Choroid plexus epithelial cell (primary cell): ENCODE measurements at places on chromosomes 12 and 14.
A peak's percentile ranks its signal among the peaks of the same experiment; 100 is the strongest.

DNA sequence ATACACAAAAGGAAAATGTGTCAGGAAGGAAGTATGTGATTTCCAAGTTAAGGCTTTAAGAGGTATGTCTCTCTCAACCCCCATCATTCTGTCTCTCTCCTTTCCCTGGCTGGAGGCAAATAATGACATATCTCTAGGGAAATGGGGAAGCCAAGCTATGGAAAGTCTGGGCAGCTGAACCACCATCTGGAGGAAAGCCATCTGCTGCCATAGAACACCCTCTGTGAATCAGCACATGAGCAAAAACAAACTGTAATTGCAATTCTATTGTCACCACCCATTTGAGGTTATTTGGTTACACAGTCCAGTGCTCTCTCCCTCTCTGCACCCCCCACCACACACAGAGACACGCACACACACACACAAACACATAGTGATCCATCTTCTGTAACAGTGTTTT is 766.2 kb downstream of the FLRT2 start:
- DNase-seq: peak; percentile 1

DNA sequence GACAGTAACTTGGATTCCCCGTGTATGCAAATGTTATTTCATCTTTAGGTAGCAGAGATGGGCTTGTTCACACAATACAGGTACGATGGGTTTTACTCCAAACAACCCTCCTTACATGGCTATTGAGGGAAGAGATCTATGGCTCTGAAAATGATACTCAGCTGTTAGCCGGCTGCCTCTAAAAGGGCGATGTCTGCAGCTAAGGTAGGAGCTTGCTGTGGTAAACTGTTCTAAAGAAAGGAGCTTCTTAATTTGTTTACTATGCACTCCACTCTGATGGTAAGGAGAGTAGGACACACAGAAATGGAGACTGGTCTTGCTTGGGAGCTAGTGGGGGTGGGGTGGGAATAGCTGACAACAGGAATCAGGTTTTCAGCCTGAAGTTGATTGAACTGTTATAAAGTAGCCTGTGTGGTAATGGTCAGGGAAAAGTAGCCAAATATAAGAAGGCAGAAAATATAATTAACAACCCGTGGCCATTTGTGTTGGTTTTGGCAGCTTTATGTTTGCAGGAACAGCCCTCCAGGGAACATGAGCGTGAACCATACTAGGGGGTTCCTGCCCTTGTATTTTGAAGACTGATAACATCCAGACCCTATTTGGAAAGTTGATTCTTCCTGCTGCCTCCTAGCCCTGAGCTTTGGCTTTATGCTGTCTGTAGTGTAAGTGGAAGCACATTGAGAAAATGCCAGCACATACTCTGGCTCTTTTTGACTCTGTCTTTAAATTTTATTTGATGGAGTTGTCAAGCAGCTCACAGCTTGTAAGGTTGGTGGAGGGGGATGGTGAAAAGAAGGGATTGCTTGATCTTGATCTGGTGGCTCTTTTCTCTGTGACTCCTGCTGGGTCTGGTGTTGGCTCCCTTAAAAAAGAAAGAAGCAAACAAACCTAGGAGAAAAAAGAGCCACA is 929.8 kb downstream of the DIO2 start:
- DNase-seq: peak; percentile 37

DNA sequence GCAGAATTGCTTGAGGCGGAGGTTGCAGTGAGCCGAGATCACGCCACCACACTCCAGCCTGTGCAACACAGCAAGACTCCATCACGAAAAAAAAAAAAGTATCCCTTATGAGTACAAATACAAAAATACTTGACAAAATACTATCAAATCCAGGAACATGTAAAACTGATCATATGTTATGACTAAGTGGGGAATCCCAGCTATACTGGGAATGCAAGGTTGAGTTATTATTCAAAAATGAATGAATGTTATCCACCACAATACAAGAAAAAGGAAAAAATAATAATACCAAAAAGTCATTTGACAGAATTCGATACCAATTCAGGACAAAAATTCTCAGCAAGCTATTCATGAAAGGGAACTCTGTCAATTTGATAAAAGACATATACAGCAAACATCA is 32.6 kb downstream of the MOK start:
- peak; percentile 76 for DNase-seq

DNA sequence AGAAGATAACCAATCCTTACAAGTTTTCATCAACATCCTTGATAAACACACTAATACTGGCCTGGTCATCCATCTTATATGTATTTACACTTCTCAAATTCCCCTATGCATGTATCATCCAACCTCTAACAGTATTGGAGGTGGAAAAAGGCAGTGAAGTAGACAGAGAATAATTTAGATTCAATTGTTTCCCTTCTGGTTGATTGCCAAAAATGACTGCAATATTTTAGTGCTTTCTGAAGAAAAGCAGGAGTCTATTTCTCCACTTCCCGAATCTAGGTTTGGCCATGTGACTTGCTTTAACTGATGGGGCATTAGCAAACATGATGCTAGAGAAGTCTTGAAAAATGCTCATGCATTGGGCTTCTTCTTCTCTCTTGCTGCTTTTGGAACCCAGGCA is 78.3 kb upstream of the METAP2 start:
- DNase-seq: no peak

DNA sequence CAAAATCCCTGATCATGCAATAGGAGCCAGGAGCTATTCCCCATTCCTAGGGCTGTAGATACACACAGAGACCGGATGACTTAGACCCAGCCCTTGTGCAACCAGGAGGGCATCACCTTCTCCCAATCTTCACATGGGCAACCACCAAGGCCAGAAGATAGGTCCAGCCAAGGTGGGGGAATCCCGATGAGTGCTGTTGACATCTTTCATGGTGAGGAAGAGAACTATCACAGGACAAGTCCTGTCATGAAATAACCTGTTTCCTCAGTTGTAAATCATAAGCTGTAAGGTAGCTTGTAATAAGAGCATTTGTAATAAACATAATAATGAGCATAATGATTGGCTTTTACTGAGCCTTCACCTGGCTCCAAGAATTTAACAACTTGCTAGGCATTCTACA is 89.5 kb downstream of the GCH1 start:
- no peak for DNase-seq

GRCh38 chr14:65949711-65950516 is 536.3 kb upstream of the CCDC196 start:
- peak; percentile 47 for DNase-seq

GRCh38 chr12:93106910-93107309 is 177.8 kb upstream of the EEA1 start:
- DNase-seq: no peak

DNA sequence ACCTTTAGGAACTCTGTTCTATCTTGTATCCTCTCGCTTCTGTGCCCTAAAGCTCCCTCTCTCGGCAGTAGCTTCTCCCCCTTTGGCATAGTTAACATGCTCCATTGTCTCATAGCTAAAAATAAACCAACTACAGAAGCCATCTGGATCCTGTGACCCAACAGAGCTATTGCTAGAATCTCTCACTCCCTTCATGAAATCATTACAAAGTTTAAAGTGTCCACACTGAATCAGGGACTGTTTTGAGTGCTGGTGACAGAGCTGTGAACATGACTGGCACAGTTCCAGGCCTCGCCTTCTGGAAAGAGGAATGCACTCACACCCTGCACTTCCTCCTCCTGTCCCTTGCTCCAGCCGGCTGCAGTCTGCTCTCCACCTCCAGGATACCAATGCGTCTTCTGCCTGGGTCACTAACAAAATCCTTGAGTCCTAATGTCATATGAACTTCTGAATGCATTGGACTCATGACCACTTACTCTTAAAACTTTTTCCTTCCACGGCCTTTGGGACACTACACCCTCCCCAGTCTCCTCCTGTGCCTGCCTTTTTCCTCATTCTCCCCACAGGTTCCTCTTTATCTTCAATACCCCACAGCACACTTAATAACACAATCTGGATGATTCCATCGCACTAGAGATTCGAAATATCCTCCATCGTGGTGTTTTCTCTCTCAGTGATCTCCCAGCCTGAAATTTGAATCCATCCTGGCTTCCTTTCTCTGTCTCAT is 13.2 kb downstream of the PLBD1 start:
- no peak for DNase-seq

DNA sequence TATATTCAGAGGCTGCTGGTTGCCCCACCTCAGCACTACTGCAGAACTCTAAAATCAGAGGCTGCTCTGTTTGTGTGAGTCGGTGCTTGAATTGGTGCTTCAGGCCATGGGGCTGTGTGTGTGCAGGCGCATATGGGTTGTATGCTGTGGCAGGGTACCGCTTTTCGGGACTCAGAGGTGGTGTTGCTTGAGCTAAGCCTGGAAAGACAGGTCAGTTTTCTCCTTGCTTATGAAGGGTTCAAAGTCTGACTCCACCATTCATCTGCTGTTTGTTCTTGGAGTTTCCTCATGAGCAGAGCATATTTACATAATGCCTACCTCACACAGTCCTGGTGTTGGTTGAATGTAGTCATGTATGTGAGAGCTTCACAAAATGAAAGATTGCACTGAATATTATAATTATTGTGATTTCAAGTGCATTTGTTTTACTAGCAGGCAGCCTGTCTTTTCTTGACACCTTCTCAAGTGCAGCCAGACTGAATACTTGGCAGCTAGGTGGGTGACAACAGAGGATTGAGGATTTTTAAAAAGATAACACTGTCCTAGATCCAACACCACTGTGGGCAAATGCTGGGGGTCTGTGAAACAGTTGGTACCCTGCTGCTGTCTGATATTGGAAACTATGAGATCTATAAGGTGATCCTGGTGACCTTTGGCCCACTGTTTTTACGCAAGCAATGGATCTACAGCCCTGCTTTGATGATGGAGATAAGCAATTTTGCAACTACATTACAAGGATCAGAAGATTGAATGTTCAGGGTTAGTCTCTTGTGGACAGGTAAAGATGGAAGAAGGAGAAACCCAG is 1.0 kb upstream of the ANG start:
- DNase-seq: no peak

- no peak for DNase-seq
These were observed 2.3 kb downstream of the RDH12 start for GRCh38 chr14:67703997-67704396.

DNA sequence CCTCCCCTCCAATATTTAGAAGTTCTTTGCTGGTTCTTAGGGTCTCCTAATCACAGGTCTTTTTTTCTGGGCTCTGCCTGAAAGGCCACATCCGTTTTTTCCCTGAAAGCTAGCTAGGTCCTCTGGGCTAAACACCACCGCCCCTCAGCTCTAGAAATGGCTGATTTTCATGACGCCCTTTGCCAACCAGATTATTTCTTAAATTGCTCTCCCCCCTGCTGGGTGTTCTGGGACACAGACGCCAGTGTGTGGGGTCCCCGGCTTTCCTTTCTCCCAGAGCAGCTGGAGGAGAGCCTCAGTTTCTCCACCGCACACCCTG is 45.3 kb upstream of the ATP23 start:
- DNase-seq: peak; percentile 47

GRCh38 chr12:11655842-11656241 is 6.4 kb downstream of the ETV6 start:
- no peak for DNase-seq

GRCh38 chr12:2003676-2004112 is 563 bp downstream of the DCP1B start:
- DNase-seq: peak; percentile 62

DNA sequence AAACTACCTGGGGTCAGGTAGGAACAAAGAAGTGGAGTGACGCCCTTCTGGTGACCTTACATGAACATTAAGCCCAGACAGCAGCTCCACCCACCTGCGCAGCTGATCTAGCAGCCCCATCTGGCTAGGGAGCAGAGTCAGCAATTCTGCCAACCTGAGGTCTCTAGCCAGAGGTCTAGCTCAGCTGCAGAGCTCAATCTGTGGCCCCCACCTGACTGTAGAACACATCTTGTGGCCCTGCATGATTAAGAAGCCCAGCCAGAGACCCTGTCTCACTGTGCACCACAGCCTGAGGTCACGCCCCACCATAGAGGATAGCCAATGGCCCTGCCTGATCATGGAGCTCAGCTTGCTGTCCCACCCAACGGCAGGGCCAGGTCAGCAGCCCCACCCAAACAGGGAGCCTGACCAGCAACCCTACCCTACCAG is 50.6 kb upstream of the HIGD1C start:
- DNase-seq: no peak

GRCh38 chr12:62259631-62259992 is 592 bp upstream of the USP15 start:
- DNase-seq: no peak

- DNase-seq: no peak
These were observed 20.4 kb upstream of the AMN start for GRCh38 chr14:102902086-102902485.

DNA sequence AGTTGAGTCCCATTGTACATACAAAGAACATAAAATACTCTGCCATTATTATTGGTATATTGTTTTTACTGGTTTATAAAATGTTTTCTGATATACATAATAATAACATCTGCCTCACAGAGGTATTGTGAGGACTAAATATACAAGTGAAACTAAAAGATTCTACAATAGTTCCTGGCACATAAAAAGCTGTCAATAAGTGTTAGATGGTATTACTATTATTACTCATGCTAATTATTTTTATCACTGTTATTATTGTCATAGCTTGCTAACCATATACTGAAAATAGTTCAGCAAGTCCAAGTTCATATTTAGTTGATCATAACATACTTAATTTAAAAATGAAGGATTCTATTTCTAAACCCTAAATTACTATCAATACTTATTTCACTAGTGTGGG is 34.4 kb downstream of the BTG1 start:
- no peak for DNase-seq

DNA sequence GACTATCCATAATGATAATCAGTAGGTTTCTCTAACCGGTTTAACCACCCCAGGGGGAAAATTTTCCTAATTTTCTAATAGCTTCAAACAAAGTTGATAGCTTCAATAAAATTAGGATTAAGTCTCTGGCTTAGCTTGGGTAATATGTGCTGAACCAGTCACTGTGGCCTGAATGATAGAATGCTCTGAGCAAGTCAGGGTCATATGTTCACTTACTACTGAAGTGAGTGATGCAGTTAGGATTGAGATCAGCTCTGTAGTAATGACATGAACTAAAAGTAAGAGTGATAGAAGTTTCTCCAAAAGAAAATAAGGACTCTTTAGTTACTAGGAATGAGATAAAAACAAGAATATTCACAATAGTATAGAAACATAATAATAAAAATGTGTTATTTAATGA is 32.6 kb downstream of the ETNK1 start:
- peak; percentile 62 for DNase-seq

- peak; percentile 81 for DNase-seq
These were observed 95.0 kb downstream of the TGFB3 start for GRCh38 chr14:75886636-75887348.

DNA sequence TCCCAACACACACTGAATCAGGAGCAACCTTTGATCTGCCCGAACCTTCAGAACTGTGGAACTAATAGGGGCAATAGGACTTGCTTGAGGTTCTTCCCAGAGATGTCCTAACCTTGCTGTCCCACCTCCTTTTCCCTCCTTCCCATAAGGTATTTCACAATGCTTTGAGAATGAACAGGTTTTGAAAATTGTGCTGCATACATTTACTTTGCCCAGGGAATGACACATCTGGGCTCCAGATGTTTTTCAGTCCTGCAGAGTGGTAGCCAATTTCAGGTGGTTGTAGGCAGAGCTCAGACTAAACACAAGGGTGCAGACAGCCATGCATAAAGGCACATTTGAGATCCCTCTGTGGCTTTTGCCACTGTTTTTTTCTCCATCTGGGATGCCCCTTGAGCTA is 206.7 kb upstream of the PWP1 start:
- DNase-seq: peak; percentile 40

GRCh38 chr12:91133871-91134270 is 22.6 kb upstream of the LUM start:
- peak; percentile 86 for DNase-seq

GRCh38 chr14:49975276-49975675 is 82.4 kb downstream of the ARF6 start:
- peak; percentile 95 for DNase-seq
